ENCODE measurements at places on chromosomes 7 and 10.

DNA sequence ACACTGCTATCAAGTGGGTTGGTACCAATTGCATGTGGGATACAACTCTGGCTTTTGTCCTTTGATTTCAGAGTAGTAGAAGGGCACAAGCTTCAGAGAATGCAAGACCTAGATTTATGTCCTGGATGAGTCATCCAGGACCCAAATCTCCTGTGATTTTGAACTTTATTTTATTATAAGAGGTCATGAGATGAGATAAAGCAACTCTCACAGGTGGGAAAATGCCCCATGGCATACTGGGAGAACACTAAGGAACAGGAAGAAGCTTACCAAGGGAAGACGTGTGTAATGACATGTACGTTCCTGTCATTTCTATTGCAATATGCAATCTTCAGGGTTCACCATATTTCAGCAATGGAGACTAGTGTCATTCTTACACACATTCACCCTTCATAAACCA lies 966 bp downstream of the MALRD1 start:
- DNase-seq: no peak

DNA sequence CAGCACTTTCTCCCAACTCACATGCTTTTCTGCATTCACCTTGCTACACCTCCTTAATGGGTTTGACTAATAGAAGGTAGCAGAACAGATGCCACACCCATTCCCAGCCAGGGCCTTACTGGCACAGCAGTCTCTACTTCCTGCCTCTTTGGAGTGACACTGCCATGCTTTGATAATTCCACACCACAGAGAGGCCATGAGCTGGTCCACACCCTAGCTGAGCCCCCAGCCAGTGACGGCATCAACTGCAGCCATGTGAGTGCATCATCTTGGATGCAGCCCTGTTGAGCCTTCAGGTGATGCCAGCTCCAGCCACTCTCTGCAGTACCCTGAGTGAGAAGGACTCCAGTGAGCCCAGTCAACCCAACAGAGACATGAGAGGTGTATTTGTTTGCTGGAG lies 27.5 kb upstream of the EZH2 start:
- peak; percentile 33 for DNase-seq

GRCh38 chr7:22201186-22201880 lies 155.6 kb downstream of the RAPGEF5 start:
- no peak for DNase-seq

DNA sequence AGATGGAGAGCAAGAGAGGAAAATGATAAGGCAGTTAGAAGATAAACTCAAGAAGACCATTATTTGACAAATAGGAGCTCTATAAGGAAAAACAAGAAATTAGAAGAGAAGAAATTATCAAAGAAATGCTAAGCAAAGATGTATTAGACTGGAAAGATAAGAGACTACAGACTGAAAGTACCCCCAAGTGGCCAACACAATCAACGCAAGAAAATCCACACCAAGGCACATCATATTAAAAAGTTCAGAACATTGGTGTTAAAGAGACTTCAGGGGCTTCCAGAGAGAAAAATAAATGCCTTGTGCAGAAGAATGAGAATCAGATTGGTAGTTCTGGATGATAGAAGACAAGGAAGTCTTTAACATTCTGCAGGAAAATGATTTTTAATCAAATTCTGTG lies 46.0 kb downstream of the SH2D4B start:
- DNase-seq: peak; percentile 38

GRCh38 chr7:156039971-156040677 lies 227.9 kb upstream of the SHH start:
- no peak for DNase-seq

DNA sequence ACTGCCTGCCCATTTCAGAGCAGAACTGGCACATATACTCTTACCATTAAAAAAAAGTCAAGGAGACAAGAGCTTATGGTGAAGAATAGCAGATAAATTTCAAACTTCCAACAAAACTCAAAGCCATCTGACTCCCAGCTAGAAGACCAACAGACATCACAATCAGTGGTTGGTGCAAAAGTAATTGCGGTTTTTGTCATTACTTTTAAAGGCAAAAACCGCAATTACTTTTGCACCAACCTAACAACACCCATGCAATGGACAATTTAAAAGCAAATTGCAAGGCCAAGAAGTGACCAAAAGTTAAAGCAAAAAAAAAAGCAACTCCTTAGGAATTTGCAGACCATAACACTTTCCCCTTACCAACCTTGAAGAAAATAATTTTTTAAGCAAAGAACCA lies 18.8 kb downstream of the GLI3 start:
- DNase-seq: no peak

- no peak for DNase-seq
Measured at GRCh38 chr10:17233286-17233991, 5.4 kb downstream of the VIM start.

- no peak for DNase-seq
Measured at GRCh38 chr7:151897161-151897731, 20.3 kb upstream of the PRKAG2 start.

- no peak for DNase-seq
Measured at GRCh38 chr7:129143724-129144094, 798 bp upstream of the TSPAN33 start.

DNA sequence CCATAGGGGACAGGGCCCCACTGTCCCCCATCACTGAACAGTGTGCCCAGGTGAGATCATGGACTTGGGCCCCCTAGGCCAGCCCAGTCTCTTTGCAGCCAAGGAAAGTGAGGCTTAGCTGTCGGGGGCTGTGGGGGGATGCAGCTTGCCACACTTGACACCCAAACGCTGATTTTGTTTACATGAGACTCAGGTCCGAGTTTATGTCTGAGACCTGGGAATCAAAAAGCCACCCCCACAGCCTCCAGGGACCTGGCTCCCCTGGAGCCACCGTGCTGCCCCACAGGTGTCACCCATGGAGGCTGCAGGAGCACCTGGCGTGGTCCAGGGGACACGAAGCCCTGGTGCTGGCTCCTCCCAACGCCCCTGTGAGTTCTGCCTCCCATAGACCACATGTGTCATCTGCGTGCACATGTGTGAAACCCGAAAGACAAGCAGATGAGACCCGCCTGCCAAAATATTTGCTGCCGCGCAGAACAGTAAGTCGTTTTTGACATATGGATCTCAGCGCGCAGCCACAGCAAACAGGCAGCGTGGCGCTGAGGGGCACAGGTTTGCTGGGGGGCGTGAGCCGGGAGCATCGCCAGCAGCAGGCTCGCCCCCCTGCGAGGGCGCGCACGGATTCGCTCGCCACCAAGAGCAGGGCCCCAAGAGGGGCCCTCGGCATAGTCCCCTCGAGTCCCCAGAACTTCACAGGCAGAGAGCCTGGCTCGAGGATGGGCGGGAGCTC lies 112.3 kb downstream of the LHPP start:
- no peak for DNase-seq

- DNase-seq: peak; percentile 90
Measured at GRCh38 chr10:114550756-114551635, 107.1 kb downstream of the ABLIM1 start.

DNA sequence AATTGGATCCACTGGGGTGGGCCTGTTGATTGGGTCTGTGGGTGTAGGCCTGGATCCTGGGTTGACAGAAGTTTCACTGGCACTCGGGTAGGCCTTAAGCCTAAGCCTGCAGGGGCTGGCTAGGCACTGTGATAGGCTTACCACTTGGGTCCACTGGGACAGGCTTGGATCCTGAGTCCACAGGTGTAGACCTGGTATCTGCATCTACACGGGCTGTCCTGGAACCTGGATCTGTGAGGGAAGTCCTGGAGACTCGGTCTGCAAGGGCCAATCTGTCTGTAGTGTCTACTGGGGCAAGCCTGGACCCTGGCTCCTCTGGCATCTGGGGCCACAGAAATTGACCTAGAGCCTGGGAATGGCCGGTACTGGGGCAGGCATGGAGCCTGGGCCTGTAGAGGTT lies 219.0 kb upstream of the NRG3 start:
- DNase-seq: no peak

DNA sequence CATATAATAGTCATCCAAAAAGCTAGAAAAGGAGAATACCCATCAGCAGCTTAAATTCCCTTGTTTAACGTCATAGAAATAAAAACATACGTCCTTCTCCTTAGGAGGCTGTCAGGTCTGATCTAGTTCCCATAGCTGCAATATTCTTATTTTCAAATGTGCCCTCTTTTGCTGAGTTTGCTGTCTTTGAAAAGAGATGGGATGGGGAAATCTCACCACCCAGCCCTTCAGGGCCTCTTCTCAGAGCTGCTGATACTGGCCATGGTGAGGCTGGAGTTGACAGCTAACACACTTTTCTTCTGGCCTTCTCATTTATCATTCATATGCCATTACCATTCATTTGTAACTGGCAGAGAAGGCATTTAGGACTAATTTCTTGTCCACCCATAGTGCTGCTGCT lies 5.1 kb upstream of the PCGF5 start:
- no peak for DNase-seq

DNA sequence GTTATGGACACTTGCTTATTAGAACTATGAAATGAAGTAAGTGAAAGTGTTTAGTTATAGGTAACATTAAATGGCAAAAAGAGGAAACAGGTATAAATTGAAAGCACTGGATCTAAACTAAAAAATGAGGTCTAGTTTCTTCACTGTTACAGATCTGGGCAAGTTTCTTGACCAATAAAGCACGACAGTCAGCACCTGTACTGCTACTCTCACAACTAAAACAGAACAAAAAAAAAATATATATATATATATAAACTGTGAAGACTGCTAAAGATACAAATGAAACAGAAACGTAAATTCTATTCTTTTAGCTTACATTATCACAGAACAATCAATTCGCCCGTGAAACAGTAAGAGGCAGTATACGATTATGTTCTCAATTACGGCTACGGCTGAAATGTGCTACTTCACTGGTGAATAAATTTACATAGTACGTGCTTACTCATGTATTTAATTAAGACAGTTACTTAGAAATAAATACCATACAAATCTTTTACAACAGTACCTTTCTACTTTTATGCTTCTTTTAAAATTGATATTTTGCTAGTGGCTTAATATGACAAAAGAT lies 4.2 kb downstream of the AHR start:
- DNase-seq: peak; percentile 85

GRCh38 chr7:44735403-44736165 lies 13.1 kb upstream of the ZMIZ2 start:
- no peak for DNase-seq

DNA sequence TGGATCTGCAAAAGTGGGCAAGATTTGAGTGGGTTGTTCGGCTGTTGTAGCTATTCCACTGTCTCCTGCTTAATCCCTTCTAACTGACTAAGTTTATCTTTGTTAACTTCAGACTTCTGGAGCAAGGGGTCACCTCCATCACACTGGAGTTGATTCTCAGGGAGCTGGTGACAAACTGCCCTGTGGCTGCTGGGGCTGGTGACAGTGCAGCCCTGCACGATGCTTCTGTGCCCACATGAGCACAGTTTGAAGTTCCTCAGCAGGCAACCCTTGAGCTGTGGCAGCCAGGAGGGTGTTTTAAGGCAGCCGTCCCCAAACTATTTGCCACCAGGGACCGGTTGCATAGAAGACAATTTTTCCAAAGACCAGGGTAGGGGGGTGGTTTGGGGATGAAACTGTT lies 40.5 kb downstream of the ADRB1 start:
- no peak for DNase-seq

DNA sequence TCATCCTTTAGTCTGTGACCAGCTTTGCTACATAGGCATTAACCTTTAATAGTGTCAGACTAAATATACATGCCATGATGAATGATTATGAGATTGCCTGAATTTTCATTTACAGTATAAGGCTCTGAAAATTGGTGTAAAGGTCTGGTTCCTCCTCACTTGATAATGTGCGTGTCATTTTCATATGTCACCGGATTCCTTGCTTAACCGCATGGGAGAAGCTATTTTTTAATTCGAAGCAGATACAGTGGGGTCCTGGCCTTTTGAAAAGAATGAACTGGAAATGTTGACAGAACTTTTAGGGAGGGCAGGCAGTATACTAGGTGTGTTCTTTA lies 192.4 kb upstream of the SH2B2 start:
- no peak for DNase-seq

GRCh38 chr7:153065051-153065450 lies 305.5 kb downstream of the ACTR3B start:
- no peak for DNase-seq
